ENCODE measurements at places on chromosomes 5 and 9.
A peak's percentile ranks its signal among the peaks of the same experiment; 100 is the strongest.

GRCh38 chr9:88799541-88800328, 191.5 kb upstream of the S1PR3 start:
- DNase-seq, result no peak

DNA sequence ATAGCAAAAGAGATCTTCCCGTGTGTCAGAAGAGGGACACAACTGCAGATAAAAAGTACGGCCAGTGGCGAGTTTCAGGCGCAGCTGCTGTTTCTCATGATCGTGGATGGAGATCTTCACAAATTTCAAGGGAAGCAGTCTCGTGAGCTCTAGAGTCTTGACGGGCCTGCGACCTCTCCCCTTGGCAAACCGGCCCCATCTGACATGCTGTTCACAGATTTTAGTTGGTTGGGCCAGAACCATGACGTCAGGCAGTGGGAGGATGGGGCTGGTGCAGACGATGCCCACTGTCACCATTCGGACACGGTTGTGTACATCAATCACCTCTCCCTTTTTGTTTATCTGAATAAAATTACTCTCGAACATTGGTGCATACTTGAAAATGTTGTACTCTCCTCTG, 396 bp downstream of the GARIN3 start:
- no peak for DNase-seq

DNA sequence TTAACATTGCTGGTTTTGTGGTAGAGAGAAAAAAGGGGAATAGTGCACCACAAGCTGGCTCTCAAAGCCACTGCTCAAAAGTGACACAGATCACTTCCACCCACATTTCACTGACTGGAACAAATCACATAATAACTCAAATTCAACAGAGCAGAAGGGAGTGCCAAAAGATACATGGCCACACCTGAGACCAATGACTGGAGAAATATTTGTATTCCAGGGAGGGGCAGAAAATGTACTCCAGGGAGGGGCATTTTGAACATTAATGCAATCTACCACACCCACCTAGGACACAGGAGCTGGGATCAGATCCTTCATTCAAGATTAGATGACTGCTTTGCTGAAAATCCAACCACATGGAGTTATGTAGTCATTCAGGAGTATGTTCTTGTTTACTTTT, 44.8 kb upstream of the ALDOB start:
- no peak for DNase-seq

GRCh38 chr9:123470121-123470782, 114.3 kb downstream of the CRB2 start:
- no peak for DNase-seq

GRCh38 chr9:30970186-30970585, 1414.3 kb upstream of the ACO1 start:
- DNase-seq, result no peak

DNA sequence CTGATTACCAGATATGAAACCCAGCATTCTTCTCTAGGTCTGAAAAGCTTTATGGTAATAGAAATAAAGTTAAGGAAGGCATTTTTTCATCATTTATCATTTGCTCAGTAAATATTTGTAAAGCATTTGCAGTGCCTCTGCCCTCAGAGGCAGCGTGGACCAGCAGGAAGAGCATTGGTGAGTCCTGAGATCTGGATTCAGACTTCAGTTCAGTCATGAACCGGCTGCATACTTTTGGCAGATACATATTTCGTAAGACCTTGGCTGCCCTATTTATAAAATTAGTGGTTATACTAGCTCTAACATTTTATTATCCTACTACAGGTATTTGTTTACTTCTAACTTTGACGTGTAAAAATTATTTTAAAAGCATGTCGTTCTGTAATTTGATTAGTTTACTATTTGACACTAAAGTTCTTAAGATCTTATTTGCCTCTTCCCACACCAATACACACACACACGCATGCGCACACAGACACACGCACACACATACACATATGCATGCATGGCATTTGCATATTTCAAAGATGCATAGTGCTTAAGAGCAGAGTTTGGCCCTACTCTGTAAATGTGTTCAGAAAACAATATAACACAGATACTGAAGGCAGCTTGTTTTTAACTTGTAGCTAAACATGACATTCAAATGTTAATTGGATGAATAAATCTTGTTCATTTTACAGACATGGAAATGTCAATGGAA, 101.9 kb downstream of the RPS23 start:
- DNase-seq, result no peak

DNA sequence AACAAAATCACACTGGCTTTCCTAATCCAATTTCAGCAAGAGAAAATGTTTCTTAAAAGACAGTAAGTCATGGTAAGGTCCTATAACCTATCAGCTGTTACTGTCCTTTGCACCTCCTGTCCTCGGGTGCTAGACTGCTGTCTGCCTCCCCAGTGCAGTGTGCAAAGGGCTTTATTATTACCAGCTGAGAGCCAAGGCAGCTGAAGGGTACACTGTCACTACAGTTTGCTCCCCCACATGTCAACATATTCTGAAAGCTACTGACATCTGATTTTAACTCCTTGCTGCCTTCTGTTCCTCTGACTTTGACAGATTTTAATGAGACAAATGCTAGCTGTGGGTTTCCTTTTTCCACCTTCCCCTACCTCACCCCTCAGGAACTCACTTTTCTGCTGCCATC, 389.4 kb upstream of the SLC24A2 start:
- no peak for DNase-seq

GRCh38 chr5:155101697-155102096, 88.1 kb downstream of the KIF4B start:
- no peak for DNase-seq

GRCh38 chr5:1568201-1568979, 44.6 kb upstream of the LPCAT1 start:
- peak; percentile 87 for DNase-seq

DNA sequence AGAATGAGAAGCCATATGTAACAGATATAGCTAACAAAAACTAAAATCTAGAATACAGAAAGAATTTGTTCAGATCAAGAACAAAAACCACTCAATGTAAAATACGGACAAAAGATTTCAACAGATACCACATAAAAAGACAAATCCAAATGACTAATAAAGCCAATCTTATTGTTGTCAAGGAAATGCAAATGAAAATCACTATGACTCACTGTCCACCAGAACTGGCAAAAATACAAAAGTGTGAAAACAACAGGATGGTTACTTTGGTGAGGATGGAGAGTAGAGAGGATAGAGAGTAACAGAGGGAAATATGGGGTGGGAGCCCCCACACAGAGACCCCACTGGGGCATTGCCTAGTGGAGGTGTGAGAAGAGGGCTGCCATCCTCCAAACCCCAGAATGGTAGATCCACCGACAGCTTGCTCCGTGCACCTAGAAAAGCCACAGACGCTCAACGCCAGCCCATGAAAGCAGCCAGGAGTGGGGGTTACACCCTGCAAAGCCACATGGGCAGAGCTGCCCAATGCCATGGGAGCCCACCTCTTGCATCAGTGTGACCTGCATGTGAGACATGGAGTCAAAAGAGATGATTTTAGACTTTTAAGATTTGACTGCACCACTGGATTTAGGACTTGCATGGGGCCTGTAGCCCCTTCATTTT, 15.2 kb upstream of the RHOBTB3 start:
- peak; percentile 30 for DNase-seq

- DNase-seq, result no peak
Observed at GRCh38 chr9:90394871-90395270, 247.8 kb downstream of the DIRAS2 start.

GRCh38 chr9:116096853-116097252, 56.7 kb upstream of the PAPPA start:
- no peak for DNase-seq
